ENCODE measurements at places on chromosomes 11 and 22.

GRCh38 chr11:131077340-131077739, 161.1 kb upstream of the SNX19 start:
- DNase-seq, result no peak

DNA sequence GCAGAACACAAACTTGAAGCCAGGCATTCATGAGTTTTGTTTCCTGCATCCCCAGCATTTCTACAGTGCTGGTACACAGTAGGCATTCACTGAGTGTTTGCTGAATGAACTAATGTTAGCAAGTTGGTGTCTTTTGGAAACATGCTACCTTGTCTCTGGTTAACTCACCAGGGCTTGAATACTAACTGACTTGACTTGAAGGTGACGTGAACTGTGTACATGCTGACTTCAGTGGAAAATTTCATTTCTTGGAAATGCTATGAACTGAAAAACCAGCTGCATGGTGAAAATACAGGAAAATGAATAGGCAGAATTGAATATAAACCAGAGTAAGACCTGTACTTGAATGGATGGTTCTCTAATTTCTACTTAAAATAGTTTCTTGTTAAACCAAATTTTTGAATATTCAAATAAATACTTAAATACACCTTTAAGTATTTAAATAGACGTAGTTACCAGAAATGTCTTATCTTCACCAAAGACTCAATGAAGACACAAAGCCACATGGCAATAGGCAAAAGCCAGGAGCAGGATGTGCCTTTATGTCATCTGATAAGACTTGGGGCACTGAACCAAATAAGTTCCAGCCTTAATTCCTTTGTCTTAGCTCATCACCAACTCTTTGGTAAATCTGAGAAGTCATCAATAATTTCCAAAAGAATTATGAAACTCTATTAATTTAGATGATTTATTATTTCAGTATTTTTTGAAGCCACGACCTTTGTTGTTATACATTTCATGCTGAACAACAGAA, 39.7 kb upstream of the POU2AF2 start:
- no peak for DNase-seq

GRCh38 chr11:8207080-8208000, 38.5 kb upstream of the RIC3 start:
- no peak for DNase-seq

GRCh38 chr22:50443197-50443596, 31.6 kb downstream of the SBF1 start:
- DNase-seq, result no peak

DNA sequence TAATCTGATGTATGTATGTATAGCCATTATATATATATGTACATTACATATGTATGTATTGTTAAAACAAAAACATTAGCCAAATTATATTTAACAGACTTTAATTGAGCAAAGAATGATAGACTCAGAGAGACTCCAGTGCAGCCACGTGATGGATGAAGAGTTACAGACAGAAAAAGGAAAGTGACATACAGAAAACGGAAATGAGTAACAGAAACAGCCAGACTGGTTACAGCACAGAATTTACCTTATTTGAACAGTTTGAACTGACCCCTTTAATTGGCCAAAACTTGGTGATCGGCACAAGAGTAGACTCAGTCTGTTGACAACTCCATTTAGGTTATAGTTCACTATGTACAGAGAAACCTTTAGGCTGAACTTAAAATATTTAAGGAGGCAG, 35.0 kb downstream of the CHORDC1 start:
- no peak for DNase-seq

GRCh38 chr11:107131756-107132155, 113.5 kb upstream of the GUCY1A2 start:
- DNase-seq, result no peak

DNA sequence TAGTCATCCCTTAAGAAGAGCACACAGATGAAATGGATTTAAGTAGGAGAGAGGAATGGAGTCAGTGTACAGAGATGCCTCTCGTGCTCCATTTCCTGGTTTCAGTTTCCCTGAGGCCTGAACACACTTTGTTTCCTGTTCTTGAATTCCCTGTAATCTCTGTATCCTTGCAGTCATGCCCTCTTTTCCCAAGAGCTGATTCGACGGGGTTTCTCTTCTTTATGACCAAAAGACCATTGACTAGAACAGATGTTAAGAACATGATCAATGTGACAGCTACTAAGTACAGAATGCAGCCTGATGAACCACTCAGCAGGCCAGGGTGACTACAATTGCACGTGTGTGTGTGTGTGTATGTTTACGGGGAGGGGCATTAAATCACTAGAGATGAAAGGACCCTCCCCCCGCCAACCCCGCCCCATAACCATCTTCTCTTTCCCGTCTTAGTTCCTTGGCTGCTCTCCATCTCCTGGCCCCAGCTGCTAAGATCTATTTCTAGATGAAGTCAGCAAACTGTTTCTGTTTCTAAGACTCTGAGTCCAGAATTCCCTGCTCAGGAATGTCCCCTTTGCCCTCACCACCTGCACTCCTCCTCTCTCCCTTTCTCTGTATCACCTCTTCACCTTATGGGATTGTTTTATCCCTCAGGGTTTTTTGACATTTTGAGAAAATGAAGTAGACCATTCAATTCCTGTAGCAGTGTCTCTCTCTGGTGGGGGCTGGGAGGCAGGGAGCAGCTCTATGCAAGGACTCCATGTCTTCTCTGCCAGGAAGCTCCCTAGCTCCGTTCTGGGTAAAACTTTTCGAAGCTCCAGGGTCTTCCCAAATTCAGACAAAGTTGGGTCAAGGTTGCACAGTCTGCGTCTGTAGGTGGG, 26.0 kb downstream of the SLC22A6 start:
- no peak for DNase-seq

- no peak for DNase-seq
Observed at GRCh38 chr11:16402654-16403447, 46.5 kb upstream of the SOX6 start.

- DNase-seq, result no peak
Observed at GRCh38 chr11:62402226-62402959, 16.4 kb upstream of the SCGB1A1 start.

DNA sequence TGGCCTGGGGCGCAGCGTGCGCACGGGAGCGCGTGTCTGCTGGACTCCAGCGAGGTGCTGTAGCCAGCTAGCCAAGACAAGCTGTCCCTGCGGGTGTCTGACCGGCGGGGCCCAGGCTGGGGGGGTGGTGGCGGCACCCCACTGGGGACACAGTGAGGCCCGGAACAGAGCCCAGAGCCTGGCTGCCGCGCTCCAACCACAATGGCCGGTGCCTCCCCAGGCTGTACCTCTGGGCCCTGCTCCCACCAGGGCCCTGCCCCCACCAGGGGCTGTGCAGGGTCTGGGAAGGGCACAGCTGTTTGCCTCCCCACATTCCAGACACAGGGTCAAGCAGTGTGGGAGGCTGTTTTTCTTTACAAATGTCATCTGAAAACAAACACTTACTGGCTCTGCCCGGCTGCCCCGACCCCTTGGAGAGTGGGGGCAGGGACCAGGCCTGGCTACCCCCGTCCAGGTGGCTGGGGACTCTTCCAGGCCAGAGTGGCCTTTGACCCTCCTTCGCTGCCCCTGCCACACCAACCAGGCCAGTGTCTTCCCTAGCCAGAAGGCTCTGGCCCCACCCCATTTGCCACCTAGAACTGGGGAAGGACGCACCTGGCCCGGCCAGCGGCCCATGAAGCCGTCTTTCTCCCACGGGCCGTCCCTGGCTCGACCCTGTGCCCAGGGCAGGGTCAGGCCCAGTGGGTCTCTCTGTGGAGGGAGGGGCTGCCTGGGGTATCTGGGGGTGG, 14.6 kb downstream of the H19 start:
- DNase-seq, result no peak

- no peak for DNase-seq
Observed at GRCh38 chr22:19383292-19383691, 48.2 kb downstream of the HIRA start.

GRCh38 chr11:64477675-64478074, 113.3 kb upstream of the SLC22A12 start:
- DNase-seq, result no peak

- no peak for DNase-seq
Observed at GRCh38 chr11:75625991-75626888, 42.6 kb downstream of the MAP6 start.

GRCh38 chr11:60498399-60498798, 5.8 kb downstream of the MS4A12 start:
- DNase-seq, result no peak

GRCh38 chr22:20611418-20611817, 104.0 kb downstream of the MED15 start:
- no peak for DNase-seq

DNA sequence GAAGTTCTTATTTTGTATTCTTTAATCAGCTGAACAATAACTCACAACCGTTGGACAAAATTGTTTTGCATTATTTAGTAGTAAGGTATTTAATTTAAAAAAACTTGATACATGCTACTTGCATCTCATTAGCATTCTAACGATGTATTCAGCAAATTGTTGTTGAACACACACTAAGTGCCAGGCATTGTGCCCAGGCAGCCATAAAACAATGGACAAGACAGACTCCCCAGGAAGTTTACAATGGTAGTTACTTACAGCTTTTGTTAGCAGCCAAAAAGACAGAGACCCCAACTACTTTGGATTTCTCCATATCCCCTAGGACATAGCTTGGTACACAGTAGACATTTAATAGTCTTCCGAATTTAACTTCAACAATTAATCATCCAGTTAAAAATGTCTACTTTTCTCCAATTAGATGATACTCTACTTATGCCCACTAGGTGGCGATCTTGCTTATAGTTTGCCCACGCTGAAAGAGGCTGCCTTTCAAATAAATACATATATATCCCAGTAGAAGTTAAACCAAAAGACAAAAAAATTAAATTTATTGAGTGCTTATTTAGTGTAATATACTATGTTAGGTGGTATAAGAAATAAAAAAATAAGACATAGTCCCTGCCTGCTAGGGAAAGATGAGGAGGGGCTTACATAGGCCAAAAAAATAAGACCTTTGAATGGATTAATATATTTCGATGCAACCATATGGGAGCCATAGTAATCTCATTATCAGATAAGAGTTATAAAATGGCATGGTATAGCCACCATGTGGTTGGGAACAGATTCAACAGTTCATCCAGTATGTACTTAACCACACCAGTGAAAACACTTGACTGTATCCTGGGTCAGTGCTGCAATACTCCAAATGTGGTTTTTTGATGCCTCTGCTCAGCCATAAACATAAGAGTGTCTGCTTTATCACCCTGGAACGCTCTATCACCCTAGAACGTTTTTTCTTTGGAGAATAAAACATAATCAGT, 2.0 kb upstream of the FJX1 start:
- peak; percentile 48 for DNase-seq

DNA sequence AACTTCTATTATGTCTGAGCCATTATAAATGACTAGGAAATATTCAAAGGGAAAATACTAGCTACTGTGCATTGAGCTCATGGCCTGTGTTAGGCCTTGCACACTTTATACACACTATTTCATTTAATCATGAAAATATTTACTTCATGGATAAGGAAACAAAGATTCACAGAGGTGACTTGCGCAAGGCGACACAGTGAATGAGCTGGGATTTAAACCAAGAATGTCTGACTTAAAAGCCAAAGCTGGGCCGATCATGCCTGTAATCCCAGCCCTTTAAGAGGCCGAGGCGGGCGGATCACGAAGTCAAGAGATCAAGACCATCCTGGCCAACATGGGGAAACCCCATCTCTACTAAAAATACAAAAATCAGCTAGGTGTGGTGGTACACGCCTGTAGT, 231.5 kb downstream of the MIAT start:
- DNase-seq, result no peak

DNA sequence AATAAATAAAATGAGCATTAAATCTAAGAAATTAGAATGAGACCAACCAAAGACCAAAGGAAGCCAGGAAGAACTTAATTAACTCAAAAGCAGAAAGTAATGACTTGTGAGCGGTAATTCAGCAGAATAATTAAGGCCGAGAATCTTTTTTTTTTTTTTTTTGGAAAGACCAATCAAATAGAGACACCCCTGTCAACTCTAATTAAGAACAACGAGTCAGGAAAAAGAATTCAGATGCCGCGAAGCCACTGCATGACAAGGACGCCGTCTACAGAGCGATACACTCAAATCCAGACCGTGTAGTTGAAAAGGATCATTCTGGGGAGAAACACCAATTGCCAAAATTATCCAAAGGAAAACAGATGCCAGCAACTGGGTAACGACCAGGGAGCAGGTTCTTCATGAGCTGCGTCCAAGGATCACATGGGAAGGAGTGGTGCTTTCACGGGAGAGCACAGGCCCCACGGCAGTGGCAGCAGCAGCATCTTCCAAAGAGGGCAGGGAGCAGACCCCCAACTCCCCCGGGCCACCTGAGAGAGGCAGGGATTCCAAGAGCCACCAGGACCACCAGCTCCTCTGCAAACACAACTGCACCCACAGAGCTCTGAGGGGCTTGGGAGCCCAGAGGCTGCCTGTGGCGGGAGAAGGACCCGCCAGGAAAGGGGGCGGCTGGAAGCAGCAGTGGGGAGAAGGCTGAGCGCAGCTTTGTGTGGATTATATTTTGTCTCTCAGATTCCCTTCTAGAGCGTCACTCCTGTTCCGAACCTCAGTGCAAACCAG, 469.8 kb downstream of the BRD1 start:
- DNase-seq, result no peak

GRCh38 chr22:25014896-25015755, 62.6 kb downstream of the KIAA1671 start:
- DNase-seq, result no peak

All from NAMALWA (cell line).